Hindlimb muscle (tissue), 1 donor: ENCODE measurements at places on chromosomes 11 and 22. TPM values are rescaled to one million over a fixed set of nuclear protein-coding genes. Genes with fewer than 3 reads are reported as not detected.

Gene CCDC15
- 2.7 TPM for polyA plus RNA-seq

- DNase-seq = no peak
These were observed 182.5 kb downstream of the TTC28 start for GRCh38 chr22:28497188-28497587.

DNA sequence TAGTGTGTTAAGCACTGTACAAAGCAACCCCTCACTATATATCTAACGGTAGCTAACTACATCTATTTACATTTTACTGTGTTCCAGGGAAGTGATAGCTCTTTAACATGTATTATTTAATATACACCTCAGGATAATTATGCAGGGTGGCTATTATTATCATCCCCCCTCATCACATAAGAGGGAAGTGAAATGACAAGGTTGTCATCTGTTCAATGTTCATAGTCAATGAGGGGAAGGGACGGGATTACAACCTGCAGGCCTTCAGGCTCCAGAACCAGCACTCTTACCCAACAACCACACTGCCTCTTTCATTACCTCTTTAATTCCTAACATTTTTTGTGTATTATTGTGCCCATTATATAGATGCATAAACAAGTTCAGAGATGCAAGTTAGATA, 238.7 kb upstream of the ANO3 start:
- no peak for DNase-seq

DNA sequence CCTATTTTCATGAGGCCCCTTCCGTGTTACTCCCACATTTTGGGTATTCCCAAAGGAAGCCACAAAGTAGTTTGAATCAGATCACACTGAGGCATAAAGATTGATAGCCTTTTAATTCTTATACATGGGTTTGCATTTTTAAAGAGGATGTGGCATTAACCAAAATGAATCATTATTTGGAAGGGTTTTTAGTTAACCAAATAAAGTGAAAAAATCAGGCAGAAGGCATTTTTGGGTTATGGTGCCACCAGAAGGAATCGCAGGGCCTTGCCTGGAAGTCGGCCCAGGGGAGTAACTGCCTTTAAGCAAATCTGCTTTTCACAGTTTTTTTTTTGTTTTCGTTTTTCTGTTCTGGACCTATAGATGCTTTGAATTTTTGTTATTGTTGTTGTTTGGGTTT, 55.4 kb downstream of the HSD17B12 start:
- no peak for DNase-seq

Gene FAM180B
- 3.0 TPM for polyA plus RNA-seq

- DNase-seq = no peak
These were observed 140.3 kb downstream of the RBFOX2 start for GRCh38 chr22:35888181-35888870.

- DNase-seq = no peak
These were observed 2.8 kb downstream of the THRSP start for GRCh38 chr11:78066471-78066870.

Gene ANKK1
- polyA plus RNA-seq = 0.26 TPM

- no peak for DNase-seq
These were observed 4.2 kb downstream of the THYN1 start for GRCh38 chr11:134248910-134249480.

Gene YPEL4
- polyA plus RNA-seq = 1.9 TPM

Gene CARNS1
- 87.1 TPM for polyA plus RNA-seq

Gene SCUBE1
- 0.10 TPM for polyA plus RNA-seq

- no peak for DNase-seq
These were observed 653 bp downstream of the NAGA start for GRCh38 chr22:42069801-42070516.

- DNase-seq = peak; percentile 90
These were observed at the start of gene ACER3 for GRCh38 chr11:76860539-76861475. TSS of gene ACER3 (plus strand) at chr11:76860918. CDS start at chr11:76860977, 59 bp downstream.

DNA sequence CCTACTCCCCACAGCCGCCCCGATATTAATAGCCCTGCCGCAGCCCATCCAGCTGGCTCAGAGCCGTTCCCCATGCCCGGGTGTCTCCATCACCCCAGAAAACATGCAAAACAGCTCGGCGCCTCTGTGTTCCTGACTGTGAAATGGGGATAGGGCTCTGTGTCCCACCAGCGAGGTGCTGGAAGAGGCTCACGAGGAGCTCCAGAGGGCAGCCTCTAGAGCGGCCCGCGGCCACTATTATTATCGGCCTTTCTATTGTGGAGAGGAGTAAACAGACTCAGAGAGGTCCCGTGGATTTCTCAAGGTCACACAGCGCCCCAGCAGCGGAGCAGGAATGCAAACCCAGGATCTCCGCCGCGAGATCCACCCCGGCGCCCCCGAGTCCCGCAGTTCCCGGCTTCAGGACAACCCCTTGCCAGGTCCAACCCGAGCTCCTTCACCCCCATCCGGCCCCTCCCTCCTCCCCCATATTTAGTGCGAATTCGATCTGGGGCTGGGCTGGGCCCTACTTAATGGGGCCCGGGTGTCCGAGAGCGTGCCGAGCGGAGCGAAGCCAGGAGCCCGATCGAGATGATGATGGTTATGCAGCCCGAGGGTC, at the start of gene ACTN3:
Gene ACTN3 (plus strand): TSS at position 536 of the 598 bp plus-strand sequence. CDS start 35 bp downstream, at position 571.
- DNase-seq = peak; percentile 24

DNA sequence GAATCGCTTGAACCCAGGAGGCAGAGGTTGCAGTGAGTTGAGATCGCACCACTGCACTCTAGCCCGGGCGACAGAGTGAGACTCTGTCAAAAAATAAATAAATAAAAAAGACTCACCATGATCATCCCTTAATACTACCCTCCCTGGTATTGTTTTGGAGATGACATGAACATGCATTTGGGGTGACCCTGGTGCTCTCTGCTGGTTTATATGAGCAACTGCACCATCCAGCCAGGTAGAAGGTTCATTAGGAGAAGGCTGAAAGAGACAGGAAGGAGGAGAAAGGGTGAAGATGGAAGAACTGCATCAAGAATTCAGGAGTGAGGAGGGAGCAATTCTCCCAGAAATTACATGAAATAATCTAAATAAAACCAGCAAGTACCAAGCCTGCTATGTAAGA, 37.8 kb downstream of the SLC5A1 start:
- no peak for DNase-seq

- DNase-seq = no peak
These were observed 5.6 kb downstream of the GATD1 start for GRCh38 chr11:771617-772204.

- no peak for DNase-seq
These were observed 111.6 kb upstream of the BMAL1 start for GRCh38 chr11:13166036-13166435.

DNA sequence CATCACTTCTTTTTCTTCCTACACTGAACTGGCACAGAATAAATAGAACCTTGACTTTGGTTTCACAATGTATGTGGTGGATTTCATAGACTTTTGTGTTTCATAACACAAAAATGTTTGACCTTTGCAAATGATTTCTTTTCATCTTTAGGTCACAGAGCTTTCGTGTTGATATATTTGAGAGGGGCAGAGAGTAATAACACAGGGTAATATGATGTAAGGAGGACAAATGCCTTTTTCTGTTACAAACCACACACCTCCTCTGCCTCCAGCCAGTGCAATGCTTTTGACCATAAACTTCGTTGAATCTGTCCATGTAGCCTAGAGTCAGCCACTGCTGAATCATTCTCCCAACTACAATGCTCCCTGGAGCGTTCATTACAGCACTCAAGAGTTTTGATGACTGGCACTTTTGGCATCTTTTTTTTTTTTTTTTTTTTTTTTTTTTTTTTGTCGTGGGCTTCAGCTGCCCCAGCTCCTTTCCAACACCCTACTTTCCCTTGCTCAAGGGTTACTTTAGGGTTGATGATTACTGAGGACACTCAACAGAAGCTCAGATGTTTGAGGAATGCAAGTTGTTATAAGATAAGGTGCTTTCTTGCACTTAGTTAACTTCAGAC, 11.4 kb upstream of the CAT start:
- DNase-seq = no peak

DNA sequence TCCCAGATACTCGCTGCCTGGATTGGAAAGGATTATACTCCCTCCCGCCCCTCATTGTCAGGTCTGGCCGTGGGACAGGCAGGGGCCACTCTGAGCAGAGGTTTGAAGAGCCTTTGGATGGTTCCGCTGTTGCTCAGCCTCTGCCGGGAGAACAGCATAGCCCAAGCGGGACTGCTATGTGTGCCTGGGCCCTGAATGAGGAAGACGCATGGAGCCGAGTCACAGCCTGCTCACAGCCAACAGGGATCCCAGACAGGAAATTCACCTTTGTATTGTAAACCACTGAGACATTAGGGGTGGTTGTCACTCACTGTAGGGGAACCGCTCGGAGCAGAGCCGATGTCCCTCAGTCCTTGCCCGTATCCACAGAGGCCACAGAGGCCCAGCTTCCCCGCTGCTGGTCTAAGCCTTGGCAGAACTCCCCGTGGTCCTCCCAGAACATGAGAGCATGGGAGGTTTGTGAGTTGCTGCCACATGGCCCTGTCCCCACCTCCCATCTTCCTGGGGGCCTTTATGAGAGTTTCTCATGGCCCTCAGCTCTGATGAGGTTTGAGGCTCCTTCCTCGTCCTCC, 10.7 kb upstream of the FAM118A start:
- DNase-seq = no peak

Gene NCF4
- 4.5 TPM for polyA plus RNA-seq

Gene SCGB1C1
- not detected for polyA plus RNA-seq

DNA sequence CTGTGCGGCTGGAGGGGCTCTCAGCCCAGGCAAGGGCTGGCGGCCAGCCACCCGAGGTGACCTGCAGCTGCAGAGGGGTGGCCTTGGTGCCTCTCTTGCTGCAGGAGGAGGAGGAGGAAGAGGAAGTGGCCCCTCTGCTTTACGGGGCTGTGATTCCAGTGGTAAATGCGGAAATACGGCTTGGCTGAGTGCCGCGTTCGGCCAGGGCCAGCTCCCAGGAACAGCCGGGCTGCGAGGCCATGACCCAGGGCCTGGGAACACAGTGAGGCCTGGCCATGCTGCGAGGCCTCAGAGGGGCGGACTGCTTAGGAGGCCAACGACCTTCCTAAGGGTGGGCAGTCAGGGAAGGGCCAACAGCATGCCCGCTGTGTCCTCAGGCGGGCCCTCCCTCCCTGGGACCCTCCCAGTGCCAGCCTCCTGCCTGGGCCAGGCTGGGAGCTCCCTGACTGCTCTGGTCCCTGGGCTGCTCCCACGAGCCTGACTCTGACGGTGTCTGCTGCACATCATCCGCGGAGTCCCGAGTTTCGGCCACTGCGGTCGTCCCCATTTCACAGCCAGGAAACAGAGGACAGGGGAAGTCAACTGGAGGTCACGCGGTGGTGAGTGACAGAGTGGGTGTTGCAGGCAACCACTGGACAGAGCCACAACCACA, 20.8 kb upstream of the PPARA start:
- DNase-seq = no peak

- no peak for DNase-seq
These were observed 14.7 kb downstream of the MGAT3 start for GRCh38 chr22:39471381-39472141.

DNA sequence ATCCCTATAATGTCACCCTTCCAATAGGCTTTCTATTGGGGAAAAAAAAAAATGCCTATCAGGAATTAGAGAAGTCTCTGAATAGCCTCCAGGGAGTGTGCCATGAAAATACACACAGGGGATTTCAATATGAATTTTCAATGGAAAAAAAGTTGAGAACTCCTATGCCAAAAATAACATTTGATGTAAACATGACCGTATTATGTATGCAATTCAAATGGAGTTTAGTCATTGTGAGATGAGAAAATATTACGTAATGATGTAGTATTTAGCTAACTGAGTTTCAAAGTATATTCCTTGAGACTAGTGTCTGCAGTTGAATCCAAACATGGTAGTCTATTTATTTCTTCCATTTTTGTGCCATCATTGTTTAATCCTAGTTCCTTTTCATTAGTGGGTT, 182.3 kb downstream of the BLID start:
- DNase-seq = no peak

Gene CRYBA4
- polyA plus RNA-seq = not detected

Gene PVALB
- 14.3 TPM for polyA plus RNA-seq

- DNase-seq = no peak
These were observed 164.7 kb upstream of the B3GAT1 start for GRCh38 chr11:134576721-134577171.

Gene IFTAP
- polyA plus RNA-seq = 39.7 TPM

- no peak for DNase-seq
These were observed 30.8 kb downstream of the MARK2 start for GRCh38 chr11:63869683-63870082.

DNA sequence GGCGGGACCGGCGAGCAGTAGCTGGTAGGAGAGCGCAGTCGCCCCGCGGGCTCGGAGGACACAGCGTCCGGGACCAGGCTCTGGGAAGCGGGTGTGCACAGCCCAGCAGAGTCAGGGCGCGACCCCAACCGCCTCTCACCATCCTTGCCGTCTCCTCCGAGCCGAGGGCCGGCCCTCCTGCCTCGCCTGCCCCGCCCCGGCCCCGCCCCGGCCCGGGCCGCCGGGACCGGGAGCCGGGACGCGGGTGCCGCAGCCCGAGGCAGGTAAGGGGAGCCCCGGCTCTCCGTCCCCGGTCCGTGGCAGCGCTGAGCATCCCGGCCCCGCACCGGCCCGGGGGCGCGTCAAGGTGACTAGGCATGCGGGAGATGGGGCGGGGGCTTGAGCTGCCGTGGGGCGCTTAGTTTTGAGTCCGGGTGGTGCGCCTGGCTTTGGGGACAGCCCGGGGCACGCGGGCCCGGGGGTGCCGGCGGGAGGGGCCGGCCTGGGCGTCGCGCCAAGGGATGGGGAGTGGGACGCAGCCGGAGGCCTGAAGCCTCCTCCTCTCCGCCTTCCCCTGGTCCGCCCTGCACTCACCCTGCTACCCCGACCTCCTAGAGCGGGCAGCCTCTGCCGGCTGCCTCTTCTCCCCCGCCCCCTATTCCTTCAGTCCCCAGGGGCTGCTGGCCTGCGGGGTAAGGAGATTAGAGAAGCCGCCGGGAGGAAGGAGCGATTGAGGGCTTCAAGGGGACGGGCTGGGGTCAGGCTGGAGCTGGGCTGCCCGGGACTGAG, at the start of gene ABCG4:
Gene ABCG4 (plus strand): TSS at position 35 of the 768 bp plus-strand sequence. CDS start 914 bp downstream, outside the sequence.
- no peak for DNase-seq

Gene FGF19
- polyA plus RNA-seq = 0.58 TPM

- DNase-seq = no peak
These were observed 4.5 kb downstream of the KCNQ1OT1 start for GRCh38 chr11:2694995-2695939.

GRCh38 chr11:67631411-67631810, 1.7 kb upstream of the NUDT8 start:
- no peak for DNase-seq

Gene OR8G5
- not detected for polyA plus RNA-seq

DNA sequence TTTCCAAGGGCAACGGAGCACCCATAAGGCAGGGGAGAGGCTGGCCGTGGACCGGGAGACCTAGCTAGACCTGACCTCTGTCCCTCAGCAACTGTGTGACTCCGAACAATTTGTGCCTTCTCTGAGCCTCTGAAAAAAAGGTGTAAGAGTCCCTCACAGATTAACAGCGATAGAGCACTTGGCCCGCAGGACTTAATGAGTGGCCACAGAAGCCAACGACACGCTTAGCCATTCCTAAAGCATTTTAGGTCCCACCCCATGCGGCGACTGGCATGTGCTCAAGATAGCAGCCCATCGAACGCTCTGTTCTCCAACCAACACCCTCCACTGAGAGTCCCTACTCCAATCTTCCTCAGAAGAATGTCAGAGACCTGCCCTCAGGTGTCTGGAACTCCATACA, 1.5 kb downstream of the SULT4A1 start:
- no peak for DNase-seq

GRCh38 chr11:58807343-58807742, 37.2 kb downstream of the GLYATL2 start:
- no peak for DNase-seq

GRCh38 chr11:105219269-105219668, 79.7 kb upstream of the CARD18 start:
- DNase-seq = no peak

GRCh38 chr11:15662285-15662684, 547.6 kb downstream of the INSC start:
- no peak for DNase-seq

Gene ANO9
- 0.53 TPM for polyA plus RNA-seq
